ENCODE measurements at places on chromosomes 6 and 20. TPM values are rescaled to one million over a fixed set of nuclear protein-coding genes. Genes with fewer than 3 reads are reported as not detected.

GRCh38 chr20:41334036-41334435 is 6.6 kb upstream of the LPIN3 start:
- DNase-seq, result no peak

DNA sequence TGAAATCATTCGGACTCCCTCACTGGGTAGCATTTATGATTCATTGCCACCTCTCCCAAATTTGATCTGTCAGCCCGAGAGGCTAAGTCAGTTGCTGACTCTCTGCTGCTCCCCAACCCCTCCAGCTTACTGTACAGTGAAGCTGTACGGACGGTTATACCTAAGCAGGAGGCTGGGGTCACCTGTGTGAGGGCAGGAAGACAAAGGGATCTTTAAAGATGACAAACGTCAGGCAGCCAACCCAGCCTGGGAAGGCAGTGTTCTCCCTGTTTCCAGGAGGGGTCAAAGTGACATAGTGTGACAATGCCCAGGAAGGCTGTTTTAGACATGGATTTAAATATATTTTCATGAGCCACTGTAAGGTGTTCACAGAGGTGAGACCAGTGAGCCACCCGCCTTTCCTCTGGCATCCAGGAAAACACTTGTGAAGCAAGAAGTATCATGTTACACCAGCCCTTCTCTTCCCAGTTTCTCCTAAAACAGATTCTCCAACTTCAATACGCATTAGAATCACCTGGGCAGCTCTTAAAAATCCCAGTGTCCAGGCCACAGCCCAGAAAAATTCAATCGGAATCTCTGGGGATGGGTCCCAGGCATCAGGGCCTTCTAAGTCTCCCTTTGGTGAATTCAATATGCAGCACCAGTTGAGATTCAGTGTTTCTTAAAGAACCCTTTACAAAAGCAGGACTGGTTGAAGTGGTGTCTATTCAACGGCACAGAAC is 6.8 kb upstream of the PAX1 start:
- no peak for DNase-seq

DNA sequence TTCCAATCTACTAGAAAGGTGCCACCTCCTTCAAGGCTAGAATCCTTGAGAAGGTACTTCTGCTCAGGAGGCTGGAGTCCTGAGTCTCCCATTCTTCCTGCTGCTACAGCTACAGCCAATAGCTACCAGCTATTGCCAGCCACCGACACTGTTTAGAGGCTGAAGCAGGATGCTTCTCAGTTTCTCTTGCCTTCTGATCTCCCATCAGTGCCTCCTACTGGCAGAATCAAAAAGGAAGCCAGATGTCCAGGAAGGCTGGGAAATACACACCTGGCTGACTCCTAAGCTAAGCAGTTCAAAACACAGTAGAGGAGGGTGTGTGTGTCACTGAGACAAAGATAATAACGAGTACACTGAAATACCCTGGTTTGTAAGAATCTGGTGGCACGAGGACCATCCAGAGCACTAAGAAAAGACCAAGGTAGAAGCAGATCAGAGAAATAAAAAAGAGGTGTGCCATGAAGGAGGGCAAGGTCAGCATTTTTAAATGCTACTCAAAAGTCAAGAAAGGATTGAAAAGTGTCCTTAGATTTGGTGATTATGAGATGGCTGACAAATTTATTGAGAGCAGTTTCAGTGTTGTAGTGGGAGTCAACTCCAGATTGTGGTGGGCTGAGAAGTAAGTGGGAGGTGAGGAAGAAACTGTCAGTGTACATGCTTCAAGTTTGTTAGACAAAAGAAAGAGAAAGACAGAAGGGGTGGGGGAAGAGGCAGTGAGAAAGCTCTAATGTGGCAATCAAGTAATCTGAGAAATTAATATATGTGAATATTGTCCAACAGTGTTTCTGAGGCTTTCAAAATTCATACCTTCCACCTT is 2.3 kb upstream of the HLA-DMA start:
- DNase-seq, result peak; percentile 22

CAGE1 gene
- under 0.01 TPM for total RNA-seq

RAMACL gene
- total RNA-seq, result 0.43 TPM

Measured in fibroblast of villous mesenchyme (primary cell).